ENCODE measurements at places on chromosomes 4 and X.

GRCh38 chr4:18050448-18050847 lies 28.9 kb upstream of the LCORL start:
- no peak for DNase-seq

GRCh38 chr4:1247864-1248244 lies 1.1 kb downstream of the CTBP1 start:
- no peak for DNase-seq

GRCh38 chr4:113162089-113162488 lies 112.6 kb downstream of the ANK2 start:
- no peak for DNase-seq

- no peak for DNase-seq
Observed at GRCh38 chr4:130359542-130359941, 1263.6 kb downstream of the C4orf33 start.

DNA sequence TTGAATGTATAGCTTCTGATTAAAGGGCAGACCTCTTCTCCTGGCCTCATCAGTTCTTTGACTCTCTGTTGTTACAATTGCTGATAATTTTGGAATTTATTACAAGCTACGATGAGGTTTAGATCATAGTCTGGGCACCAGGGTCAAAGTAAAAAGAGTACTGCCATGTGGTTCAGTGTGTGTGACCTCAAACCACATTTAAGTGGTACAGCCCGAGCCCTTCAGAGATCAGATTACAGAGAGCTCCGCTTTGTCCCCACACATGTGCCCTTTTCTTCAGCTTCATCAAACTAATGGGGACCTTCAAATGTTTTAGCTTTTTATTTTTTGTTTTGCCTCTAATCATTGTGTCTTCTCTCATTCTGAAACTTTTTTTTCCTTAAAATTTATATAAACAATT lies 37.1 kb downstream of the SPANXN2 start:
- DNase-seq = no peak

GRCh38 chrX:16705370-16705769 lies 7.1 kb downstream of the CTPS2 start:
- DNase-seq = no peak

- no peak for DNase-seq
Observed at GRCh38 chr4:109846395-109847098, 1.4 kb upstream of the LRIT3 start.

DNA sequence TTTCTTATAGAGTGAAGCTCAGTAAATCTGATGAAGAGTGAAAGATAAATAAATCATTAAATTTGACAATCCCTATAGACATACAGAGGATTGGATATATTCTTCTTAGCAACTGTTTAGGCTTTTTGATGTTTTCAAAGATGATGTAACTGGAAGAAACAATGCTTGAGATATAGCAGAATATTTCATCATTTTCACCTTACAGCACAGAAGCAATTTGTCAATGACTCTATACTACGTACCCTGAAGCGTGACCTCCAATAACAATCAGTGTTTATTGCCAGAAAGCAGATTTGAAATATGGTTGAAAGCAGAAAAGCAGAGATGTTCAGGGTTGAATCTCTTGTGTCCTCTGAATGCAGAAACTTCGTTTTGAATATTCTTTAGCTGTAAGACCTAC lies 228.4 kb downstream of the DTHD1 start:
- DNase-seq = no peak

GRCh38 chr4:151436093-151436518 lies 27.1 kb downstream of the FHIP1A start:
- DNase-seq = no peak

- DNase-seq = no peak
Observed at GRCh38 chr4:3069661-3070199, 4.6 kb downstream of the HTT-AS start.

GRCh38 chr4:180304321-180304720 lies 1938.9 kb upstream of the TENM3 start:
- DNase-seq = no peak

DNA sequence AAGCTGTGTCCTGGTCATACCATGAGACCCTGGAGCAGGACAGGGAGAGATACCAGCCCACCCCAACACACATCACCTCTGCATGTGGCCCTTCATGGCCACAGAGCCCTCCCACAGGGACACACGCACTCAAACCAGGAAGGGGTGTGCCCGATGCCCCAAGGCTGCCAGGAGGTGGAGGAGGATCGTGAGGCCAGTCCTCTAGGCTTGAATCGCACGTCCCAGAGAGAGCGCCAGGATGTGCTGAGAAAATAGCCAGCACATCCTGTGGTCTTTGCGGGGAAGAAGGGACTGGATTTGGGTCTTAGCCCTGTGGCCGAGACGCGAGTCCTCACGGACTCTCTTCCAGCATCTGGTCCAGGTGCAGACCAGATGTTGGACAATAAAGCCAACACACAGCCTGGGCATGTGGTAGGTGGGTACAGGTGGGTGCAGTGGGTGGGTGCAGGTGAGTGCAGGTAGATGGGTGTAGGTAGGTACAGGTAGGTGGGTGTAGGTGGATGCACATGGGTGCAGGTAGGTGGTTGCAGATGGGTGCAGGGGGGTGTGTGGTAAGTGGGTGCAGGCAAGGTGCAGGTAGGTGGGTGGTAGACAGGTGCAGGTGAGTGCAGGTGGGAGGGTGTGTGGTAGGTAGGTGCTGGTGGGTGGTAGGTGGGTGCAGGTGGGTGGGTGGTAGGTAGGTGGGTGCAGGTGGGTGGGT lies 94.3 kb upstream of the AFAP1 start:
- no peak for DNase-seq

GRCh38 chr4:187451776-187452175 lies 543.8 kb upstream of the ZFP42 start:
- no peak for DNase-seq

DNA sequence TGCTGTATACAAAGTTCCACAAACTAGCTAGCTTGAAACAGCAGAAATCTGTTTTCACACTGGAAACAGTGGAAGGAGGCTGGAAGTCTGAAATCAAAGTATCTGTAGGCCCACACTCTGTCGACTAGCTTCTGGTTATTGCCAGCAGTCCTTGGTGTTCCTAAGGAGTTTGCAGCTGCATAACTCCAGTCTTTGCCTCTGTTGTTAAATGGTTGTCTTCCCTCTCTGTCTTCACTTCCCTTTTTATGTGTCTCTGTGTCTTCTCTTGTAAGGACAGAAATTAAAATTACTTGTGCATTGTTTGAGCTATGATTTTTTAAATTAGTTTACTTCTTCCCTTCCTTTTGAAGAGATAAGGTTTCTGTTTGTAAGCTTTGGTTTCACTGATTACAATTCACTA lies 8.2 kb downstream of the MTHFD2L start:
- DNase-seq = no peak

DNA sequence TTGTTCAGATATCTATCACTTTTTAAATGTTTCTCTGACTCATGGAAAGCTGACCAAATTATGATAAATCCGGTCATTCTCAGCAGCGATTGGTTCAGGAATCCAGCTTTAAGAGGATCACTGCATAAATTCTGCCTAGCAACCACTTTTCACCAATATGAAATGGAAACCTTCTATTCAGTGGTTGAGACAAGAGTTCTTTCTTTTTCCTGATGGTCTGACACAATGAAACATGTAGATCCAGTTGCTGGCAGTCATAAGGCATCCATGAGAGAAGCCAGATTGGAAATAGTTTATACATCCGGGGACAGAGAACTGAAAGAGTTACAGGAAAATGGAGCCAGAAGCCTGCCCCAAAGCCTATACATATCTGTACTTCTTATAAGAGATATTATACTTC lies 27.2 kb downstream of the MAB21L2 start:
- DNase-seq = no peak

DNA sequence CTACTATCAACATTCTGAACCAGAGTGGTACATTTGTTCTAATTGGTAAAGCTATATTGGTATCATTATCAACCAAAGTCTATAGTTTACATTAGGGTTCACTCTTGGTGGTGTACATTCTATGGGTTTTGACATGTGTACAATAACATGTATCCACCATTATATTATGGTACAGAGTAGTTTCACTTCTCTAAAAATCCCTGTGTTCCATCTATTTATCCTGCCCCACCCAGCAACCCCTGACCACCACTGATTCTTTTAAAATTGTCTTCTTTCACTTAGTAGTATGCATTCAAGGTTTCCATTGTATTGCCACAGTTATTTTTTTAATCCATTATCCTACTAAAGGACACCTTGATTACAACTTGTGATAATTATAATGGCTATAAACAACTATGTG lies 15.3 kb upstream of the TMPRSS11D start:
- DNase-seq = no peak

- no peak for DNase-seq
Observed at GRCh38 chr4:151911970-151912369, 151.2 kb upstream of the GATB start.

DNA sequence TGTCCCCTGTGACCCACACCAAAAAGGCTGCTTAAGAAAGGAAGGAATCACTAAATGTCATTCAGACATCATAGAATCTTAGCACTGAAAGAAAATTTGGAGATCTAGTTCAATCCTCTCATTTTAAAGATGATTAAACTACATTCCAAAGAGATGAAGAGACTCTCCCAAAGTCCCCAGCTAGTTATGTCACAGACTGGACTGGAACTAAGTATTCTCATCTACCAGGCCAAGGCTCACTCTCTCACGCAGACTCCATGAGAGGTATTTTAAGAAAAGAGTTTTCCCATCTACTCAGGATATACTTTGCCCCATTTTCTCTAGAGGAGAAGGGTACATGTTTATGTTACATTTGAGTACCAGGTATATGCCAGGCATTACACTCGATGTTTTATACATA lies 6.9 kb downstream of the FABP2 start:
- DNase-seq = no peak

GRCh38 chr4:119835613-119835910 lies 207.0 kb upstream of the PDE5A start:
- DNase-seq = no peak

DNA sequence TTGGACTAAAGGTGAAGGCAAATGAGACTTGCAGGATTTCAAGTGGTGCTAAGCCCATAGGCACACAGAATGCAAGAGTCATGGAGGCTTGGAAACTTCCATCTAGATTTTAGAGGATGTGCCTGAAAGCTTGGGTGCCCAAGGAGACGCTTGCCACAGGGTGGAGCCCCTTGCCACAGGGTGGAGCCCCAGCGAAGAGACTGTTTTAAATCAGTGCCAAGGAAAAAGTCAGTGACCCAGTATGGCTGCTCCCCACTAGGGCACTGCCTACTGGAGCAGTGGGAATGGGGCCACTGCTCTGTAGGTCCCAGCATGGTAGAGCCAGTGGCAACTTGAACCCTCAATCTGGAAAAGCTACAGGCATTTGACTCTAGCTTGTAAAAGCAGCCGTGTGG lies 794.2 kb upstream of the LCORL start:
- no peak for DNase-seq

DNA sequence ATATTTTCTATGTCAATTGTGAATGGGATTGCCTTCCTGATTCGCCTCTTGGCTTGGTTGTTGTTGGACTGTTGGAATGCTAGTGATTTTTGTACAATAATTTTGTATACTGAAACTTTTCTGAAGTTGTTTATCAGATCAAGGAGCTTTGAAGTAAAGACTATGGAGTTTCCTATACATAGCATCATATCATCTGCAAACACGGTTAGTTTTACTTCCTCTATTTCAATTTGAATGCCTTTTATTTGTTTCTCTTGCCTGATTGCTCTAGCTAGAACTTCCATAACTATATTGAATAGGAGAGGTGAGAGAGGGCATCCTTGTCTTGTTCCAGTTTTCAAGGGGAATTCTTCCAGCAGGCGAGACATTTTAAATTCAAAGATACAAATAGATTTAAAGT lies 226.5 kb downstream of the FBXO8 start:
- DNase-seq = no peak

- no peak for DNase-seq
Observed at GRCh38 chr4:76657443-76657842, 222.4 kb downstream of the SHROOM3 start.

DNA sequence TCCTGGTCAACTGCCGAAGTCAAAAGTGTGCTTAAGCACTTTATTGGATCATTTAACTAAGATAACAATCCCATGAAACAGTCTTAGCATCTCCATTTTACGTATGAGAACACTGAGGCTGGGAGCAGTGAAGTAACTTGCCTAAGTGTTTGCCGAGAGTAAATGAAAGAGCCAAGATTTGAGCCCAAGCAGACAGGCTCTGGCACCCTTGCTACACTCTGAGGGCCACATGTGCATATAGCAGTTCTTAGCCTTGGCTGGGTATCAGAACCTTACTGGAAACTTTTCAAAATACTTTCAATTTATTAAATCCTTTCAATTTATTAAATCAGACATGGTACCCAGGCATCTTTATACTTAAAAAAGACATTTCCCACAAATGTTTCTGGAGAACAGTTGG lies 225.9 kb downstream of the NR3C2 start:
- DNase-seq = no peak

DNA sequence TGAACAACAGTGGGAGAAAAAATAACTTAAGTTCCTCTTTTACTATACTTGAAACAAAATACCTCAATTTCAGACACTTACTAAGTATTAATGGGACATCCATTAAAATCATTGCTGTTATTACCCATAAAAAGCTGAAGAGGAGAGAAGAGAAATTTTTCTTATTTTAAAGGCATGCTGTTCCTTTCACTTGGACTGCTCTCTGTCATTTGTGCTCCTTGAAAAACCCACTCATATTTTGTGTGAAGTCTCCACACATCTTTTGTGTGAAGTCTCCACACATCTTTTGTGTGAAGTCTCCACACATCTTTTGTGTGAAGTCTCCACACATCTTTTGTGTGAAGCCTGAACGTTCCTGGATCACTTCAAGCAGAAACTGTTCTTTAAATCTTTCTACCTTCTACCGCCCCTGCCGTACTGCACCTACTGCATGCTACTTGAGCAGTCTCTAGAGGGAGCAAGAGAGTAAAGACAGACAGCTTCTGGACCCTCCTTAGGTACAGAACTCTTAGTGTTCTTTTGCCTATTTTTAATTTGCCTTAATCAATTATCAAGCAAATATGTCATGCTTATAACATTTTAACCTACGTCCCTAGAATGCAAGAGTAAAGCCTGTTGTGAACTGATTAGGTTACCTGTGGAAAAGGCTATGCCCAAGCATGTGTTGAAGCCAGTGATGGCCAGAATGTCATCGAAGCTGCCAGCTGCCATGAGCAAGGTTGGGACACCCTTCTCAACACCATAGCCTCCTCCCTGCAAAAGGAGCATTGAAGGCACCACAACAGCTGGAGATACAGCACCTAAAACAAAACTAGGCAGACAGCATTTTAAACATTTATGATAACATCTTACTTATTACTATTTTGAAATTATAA lies 27.1 kb upstream of the SLC9B1 start:
- DNase-seq = no peak

DNA sequence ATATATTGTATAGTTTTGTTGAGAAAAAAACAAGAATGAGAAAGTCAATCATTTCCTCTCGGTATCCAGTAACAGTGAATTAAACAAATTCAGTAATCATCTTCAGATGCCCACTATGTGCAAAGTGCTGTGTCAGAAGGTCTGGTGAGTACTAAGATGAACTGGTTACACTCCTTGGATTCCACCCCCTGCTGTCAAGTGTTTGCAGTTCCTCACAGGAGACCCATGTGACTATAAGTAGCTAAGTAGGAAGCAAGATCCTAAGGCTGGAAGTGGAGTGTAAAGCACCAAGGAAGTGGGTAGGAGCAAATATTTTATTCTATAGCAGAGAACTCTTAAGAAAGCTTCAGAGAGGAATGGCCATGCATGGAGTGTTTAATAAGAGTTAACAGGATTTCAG lies 73.6 kb downstream of the SNX25 start:
- no peak for DNase-seq
